Anterior cingulate cortex (tissue), 58 donors: ENCODE measurements at places on chromosomes 6 and 20.
A peak's percentile ranks its signal among the peaks of the same experiment; 100 is the strongest.

- DNase-seq, result no peak
Measured at GRCh38 chr20:47701612-47702011, 83.7 kb downstream of the SULF2 start.

DNA sequence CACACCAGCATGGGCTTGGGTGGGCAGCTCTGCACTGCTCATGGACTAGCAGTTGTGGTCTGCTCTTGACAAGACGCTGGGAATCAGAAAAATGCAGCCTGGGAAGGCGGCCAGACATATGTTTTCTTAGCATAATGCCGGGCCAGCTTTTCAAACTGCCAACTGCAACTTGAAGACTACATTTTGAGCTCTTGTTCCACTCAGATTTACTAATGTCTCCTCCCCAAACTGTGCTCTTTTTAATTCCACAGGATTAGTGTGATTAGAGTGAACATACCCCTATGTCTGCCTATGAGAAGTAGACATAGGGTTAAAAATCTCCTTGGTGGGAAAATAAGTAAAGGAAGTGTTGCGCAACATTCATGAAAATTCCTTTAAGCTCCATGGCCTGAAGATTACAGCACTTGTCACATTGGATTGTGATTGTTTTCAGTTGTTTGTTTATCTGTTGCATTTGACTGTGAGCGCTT, 5.3 kb upstream of the FNDC1 start:
- no peak for DNase-seq

GRCh38 chr6:17628873-17629272, 28.8 kb downstream of the FAM8A1 start:
- no peak for DNase-seq

- DNase-seq, result no peak
Measured at GRCh38 chr20:5881703-5882102, 68.6 kb downstream of the TRMT6 start.

DNA sequence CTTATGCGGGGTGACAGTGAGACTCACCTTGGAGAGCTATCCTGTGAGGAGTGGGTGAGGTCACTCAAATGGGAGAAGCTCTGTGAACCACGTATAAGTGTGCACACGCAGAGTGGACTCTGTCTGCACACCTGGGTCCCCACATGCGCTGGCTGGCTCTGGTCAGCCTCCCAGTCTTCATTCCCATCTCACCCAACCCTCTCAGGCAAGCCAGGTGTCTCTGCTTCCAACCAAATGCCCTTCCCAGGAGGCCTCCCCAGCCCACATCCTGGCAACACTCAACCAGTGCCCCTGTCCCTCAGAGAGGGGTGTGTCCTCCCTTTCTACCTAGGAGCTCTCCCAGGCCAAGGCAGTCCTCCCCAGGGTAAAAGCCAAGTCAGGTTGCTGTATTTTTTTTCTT, 8.0 kb upstream of the PI16 start:
- no peak for DNase-seq

GRCh38 chr20:6691516-6691915, 76.0 kb upstream of the BMP2 start:
- DNase-seq, result no peak

GRCh38 chr20:37902504-37903313, at the start of gene VSTM2L:
Gene VSTM2L, plus strand, starts transcription at chr20:37903127. Its CDS starts 224 bp downstream, at chr20:37903351.
- no peak for DNase-seq

DNA sequence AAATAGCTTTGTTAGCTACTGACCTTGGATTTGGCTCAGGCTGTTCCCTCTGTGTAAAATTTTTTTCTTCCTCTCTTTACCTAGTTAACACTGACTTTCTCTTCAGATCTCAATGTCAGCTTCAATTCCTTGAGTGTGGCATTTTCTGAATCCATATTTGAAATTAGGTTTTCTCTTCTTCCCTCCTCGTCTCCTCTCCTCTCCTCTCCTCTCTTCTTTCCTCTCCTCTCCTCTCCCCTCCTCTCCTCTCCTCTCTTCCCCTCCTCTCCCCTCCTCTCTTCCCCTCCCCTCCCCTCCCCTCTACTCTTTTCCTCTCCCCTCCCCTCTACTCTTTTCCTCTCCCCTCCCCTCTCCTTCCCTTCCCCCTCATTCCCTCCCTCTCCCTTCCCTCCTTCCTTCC, 453.3 kb downstream of the BMP2 start:
- no peak for DNase-seq

DNA sequence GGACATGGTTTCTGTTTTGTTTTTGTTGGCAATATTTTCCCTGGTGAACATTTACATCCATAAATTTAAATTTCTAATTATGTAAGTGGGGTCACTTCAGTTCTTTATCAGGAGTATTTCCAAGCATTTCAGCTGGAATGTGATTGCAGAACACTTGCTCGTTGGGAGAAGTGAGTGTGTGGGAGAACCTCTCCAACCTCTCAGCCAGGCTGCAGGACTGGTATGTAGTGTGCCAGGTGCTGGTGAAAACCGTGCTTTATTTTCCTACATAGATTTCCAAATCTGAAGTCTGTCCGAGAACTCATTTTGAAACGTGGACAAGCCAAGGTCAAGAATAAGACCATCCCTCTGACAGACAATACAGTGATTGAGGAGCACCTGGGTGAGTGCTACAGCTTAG, 6.3 kb downstream of the RPL7L1 start:
- DNase-seq, result no peak

DNA sequence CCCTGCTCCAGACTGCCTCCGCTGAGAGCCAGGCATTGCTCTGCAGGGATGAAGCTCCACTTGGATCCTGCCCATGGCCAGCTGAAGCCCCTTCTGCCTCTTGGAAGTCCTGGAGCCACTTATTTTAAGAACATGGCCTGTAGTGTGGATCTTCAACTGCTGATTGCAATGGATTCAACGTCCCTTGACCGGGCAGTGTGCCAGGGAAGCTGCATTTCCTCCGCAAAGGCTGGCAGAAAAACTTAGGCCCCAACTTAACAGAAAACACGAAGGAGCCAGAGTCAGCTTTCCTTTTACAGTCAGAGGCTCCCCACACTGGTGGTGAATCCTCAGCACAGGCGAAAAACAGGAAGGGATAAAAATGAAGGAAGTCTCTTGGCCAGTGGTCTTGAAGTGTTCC, 26.3 kb upstream of the FOXQ1 start:
- DNase-seq, result no peak

DNA sequence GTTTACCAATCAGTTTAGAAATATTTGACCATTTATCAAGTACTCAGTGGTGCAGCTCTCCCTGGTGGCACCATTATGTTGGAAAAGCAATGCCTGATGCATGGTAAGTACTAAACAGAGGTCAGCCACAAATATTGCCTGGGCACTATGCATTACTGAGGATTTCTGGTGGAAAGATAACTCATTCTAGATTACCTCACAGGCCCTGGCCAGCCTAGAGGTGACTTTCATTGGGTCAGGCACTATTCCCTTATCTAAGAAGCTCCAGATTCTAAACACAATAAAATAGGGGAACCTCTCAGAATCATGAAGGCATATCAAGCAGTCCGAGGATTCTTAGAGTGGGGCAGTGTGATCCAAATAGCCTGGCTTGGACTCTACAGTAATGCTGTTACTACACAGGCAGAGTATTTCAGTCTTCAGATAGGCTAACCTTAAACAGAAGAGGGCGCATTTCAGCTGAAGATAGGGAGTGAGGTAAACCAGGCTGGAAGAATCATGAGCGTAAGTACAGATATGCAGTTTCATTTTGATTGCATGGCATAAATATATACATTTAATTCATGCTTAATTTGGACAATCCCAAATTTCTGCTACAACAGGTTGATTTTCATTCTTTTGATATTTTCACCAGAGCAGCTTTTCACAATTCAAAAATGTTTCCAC, 12.1 kb downstream of the LGSN start:
- DNase-seq, result no peak

DNA sequence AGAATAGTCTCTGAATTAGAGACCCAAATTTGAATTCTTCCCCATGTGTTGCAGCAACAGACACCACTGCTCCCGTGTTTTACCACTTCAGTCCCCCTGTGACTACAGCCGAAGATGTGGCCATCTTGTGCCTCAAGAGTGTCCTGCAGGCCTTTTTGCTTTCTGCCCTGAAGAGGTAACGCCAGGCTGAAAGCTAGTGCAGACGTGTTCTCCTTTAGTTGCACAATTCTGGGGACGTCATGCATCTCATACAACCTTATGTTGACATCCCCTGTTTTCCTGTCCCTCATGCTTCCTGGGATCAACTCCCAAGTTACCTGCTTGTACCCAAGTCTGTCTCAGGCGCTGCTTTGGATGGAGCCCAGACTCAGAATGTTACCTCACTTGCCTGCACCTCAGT, 69.1 kb upstream of the SLC22A23 start:
- DNase-seq, result no peak

DNA sequence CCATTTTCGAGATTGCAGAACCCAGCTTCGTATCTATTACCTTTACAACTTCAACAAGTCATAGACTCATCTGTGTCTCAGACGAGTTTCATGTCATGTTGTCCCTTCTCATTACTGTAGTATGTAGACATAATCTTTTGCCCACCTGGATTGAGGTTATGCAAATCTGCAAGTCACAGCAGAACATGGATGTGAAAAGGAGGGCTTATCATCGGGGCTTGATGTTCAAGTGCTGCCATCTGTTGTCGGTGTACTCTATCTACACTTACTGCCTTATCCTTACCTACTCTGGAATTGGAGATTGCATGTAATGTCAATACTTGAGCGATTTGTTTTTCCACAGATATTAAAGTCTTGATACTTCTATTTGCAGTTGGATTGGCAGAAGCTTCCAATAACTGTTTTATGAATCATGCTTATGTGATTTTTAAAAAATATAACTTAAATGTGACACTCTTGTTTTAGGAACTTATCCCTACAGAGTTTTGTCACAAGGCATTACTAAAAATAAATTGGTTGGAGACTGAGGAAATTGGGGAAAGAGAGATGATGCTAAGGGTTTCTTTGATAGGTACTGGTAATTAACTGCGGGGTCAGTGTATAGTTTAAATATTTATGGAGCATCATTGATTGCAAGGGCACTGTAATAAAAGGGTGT, 3.0 kb upstream of the GOPC start:
- DNase-seq, result peak; percentile 21

DNA sequence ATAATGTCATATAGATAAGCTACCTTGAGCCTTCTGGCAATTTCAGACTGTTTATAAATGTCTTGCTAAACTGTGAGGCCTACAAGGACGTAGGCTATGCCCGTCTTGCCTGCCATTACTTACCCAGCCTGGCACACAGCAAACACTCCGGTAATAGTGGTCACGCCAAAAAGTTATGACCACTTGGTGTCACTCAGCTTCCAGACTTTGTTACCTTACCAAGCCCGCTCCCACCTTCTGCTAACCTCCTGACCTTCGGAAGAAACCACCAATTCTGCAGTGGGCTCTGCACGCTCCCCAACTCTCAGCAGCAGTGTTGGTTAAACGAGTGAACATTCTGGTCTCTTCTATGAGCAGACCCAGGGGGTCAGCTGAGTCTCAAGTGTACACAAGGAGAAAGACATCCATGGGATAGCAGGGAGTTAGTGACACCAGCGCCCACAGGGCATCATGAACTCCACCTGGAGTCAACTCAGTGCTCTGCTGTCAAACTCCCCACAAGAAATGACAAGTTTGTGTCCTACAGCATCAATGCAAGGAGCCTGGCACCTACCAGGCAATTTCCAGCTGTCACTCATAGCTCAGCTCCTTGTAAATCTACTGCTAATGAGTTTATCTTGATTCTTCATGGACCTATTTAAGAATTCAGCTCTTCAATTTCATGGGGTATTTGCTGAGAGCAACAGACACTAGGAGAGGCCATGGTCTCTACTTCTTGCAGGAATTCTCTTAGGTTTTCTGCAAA, 119.9 kb downstream of the TTLL2 start:
- no peak for DNase-seq

- DNase-seq, result no peak
Measured at GRCh38 chr6:135170238-135170637, 10.9 kb upstream of the MYB start.

DNA sequence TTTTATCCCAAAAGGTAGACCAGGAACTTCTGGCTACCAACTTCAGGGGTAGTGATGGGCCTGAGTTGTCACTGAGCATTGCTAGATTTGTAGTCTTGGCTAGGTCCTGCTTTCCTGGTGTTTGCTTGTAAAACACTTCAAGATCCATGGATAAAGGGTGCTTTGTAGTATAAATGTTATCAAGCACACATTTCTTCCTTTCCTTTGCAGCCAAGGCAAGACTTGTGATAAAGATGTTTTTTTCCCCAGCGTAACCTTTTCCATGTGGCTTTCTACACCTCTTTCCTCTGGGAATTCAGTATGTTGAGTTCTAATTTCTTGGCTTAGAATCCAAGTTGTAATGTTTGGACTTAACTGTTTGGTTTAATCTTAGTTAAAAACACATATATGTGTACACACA, 122.8 kb upstream of the CLDN20 start:
- no peak for DNase-seq

- no peak for DNase-seq
Measured at GRCh38 chr6:71602385-71603007, 283.9 kb upstream of the RIMS1 start.

DNA sequence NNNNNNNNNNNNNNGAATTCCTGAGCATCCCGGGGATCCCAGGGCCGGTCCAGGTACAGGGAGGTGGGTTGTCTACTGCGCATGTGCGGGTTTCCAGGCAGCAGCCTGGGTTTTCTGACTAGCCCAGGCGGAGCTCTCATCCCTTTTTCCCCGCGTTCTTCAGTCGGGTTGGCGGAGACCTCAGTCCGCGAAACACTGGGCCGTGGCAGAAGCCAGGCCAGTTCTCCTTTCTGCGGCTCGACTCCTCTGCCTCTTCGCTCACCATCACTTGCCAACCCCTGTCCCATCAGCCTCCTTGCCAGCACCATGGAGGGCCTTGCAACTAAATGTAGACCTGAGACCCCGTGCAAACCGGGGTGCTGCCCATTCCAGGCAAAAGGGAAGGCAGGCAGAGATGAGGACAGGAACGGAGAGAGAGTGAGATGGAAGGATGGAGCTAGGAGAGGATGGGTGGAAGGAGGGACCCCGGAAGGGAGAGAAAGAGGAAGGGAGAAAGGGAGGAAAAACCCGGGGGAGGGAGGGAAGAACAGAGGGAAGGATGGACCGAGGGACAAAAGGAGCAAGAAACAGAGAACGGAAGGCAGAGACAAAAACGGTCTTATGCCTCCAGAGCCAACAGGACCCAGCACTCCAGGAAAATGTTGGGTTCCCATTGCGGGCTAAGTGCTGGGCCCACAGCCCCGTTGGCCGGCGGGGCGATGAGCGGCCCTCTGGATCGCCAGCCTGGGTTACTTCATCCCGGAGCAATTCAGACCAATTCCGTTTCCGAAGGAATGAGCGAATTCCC, 445.4 kb upstream of the DEFB115 start:
- no peak for DNase-seq

DNA sequence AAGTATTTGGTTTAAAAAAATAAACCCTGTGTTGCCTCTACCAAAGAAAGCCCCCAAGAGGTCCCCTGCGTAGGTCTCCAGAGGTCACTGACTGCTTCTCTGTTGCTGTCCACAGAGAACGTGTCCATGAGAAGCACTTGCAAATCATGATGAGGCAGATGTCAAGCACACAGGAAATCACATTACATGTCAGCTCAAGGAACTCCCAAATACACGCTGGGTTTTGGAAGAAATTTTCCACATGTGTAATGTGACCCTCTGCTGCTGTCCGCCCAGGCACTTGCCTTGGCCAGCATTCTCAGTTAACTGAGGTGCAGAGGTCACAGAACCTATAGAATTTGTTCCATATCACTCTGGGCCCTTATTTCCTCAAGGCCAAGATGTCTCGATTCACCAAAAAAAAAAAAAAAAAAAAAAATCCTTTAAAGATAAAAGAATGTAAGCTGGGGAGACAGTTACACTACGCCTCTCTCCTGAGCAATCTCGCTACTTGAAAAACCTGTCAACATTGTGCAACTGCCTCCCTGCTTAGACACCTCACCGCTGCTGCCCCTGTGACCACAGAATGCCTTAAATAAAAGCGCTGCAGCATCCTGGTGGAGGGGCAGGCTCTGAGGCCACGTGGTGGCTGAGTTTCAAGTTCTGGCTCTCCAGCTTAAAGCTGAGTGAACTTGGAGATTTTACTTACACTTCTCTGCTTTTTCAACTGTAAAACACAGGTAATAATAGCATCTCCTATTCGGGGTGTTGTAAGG, 42.3 kb downstream of the SLC22A23 start:
- DNase-seq, result no peak
